ENCODE measurements at places on chromosomes 4 and X. TPM values are rescaled to one million over a fixed set of nuclear protein-coding genes. Genes with fewer than 3 reads are reported as not detected.
A peak's percentile ranks its signal among the peaks of the same experiment; 100 is the strongest.

GRCh38 chr4:31674313-31674947 is 954.3 kb downstream of the PCDH7 start:
- no peaks in the 10 kb centered on the region for H3K27me3 ChIP-seq
- no peak for DNase-seq
- no peaks in the 10 kb centered on the region for H3K36me3 ChIP-seq
- no peaks in the 10 kb centered on the region for H3K4me1 ChIP-seq

- no peaks in the 10 kb centered on the region for H3K27me3 ChIP-seq
- no peaks in the 10 kb centered on the region for H3K4me1 ChIP-seq
- no peak overlapping the region for H3K4me3 ChIP-seq
- no peak for DNase-seq
- H3K27ac ChIP-seq, result no peak overlapping the region
Measured at GRCh38 chrX:17072301-17072700, 125.8 kb downstream of the REPS2 start.

GRCh38 chr4:83574247-83574646 is 38.3 kb downstream of the GPAT3 start:
- H3K4me3 ChIP-seq, result no peak overlapping the region
- no peak overlapping the region for H3K27ac ChIP-seq
- H3K27me3 ChIP-seq, result no peaks in the 10 kb centered on the region
- no peaks in the 10 kb centered on the region for H3K4me1 ChIP-seq

DNA sequence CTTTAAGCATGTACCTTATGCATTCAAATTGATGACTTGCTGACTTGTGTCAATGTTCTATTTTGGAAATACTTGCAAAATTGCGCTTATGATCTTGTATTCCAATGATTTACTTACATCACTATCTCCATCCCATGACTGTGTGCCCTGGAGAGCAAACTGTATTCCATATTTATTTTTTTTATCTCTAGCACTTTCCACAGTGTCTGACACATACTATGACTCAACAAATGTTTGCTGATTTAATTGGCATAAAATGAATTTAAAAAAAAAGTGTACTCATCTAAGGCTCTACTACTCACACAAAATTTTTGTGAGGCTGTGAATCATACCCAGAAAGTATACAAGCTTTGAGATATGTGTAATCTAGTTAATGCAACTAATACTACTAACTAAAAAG is 1066.8 kb upstream of the ADGRL3 start:
- no peaks in the 10 kb centered on the region for H3K27me3 ChIP-seq
- no peak overlapping the region for H3K27ac ChIP-seq
- no peaks in the 10 kb centered on the region for H3K36me3 ChIP-seq
- H3K4me3 ChIP-seq, result no peak overlapping the region
- H3K4me1 ChIP-seq, result no peaks in the 10 kb centered on the region
- DNase-seq, result no peak

DNA sequence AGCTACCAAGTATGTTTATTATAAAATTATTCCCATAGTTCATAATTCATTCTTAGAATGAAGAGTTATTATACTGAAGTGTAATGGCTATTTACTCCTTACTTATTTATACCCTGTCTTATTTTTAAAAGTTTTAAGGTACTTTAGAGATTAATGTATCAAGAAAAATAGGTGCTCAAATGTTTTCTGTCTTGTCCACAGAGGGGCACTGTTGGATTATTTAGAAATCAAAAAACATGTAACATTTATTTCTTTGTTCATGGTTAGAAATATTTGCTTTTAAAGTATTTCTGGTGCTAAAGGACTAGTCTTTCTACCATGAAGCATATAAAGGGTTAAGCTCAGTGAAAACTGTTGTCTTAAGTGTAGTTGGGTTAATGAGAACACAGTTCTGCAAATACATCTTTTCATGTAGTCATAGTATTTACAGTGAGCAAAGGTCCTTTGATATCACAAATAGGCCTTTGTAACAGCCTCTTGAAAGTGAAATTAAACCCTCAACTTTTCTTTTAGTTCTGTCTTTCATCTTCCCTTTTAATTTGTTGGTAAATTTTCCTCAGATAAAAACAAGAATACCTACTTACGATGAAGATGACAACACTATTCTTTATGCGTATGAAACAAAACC is 7.7 kb downstream of the SCML1 start:
- no peak overlapping the region for H3K27ac ChIP-seq
- peaks cover 3% of the 10 kb centered on the region for H3K36me3 ChIP-seq
- H3K4me3 ChIP-seq, result no peak overlapping the region
- no peaks in the 10 kb centered on the region for H3K4me1 ChIP-seq
- no peak for DNase-seq

DNA sequence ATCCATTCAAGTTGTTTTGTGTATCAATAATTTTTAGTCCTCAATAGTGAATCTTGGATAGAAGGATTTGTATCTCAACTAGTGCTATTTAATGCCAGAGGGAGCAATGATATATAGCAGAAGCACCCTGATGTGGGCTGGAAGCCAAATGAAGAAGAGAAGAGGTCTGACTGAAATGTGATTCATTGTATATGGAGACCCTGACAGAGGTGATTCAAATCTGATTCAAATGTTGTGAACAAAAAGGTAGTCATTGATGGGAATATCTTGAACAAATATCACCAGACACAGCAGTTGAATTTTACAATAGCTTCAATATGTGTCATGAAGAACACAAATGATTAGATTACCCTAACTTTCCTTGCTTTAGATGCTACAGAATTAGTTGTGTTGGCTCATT is 27.5 kb upstream of the SULT1B1 start:
- no peak overlapping the region for H3K4me3 ChIP-seq
- no peak overlapping the region for H3K27ac ChIP-seq
- H3K27me3 ChIP-seq, result no peaks in the 10 kb centered on the region
- DNase-seq, result no peak
- H3K4me1 ChIP-seq, result no peaks in the 10 kb centered on the region
- no peaks in the 10 kb centered on the region for H3K36me3 ChIP-seq

- H3K36me3 ChIP-seq, result no peaks in the 10 kb centered on the region
- H3K27me3 ChIP-seq, result no peaks in the 10 kb centered on the region
- no peak for DNase-seq
- no peak overlapping the region for H3K27ac ChIP-seq
- H3K4me3 ChIP-seq, result no peak overlapping the region
Measured at GRCh38 chr4:73477176-73477575, 4.4 kb upstream of the AFM start.

- no peak within 1 kb of the TSS for H3K27ac ChIP-seq
- peaks cover 8% of the 10 kb centered on the region for H3K4me1 ChIP-seq
- H3K36me3 ChIP-seq, result no peaks in the 10 kb centered on the region
- no peaks in the 10 kb centered on the region for H3K27me3 ChIP-seq
- H3K4me3 ChIP-seq, result no peak within 1 kb of the TSS
Measured at GRCh38 chr4:119135721-119136121, at the start of gene MYOZ2. MYOZ2 (plus strand) TSS chr4:119135832; CDS start chr4:119136526, 694 bp downstream.

DNA sequence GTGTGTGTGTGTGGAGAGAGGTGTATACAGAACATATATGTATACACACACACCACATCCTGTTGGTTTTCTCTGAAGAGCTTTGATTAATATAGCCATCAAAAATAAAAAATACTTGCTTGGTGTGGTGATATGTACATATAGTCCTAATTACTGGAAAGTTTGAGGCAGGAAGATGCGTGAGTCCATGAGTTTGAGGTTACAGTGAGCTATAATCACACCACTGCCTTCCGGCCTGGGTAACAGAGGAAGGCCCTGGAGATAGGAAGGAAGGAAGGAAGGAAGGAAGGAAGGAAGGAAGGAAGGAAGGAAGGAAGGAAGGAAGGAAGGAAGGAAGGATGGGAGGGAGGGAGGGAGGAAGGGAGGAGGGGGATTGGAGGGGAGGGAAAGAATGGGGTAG is 360.4 kb upstream of the CPEB2 start:
- H3K36me3 ChIP-seq, result no peaks in the 10 kb centered on the region
- no peak for DNase-seq
- H3K27ac ChIP-seq, result no peak overlapping the region
- no peaks in the 10 kb centered on the region for H3K4me1 ChIP-seq
- H3K27me3 ChIP-seq, result peaks cover 3% of the 10 kb centered on the region

- no peak overlapping the region for H3K27ac ChIP-seq
- DNase-seq, result no peak
- no peaks in the 10 kb centered on the region for H3K27me3 ChIP-seq
- H3K4me1 ChIP-seq, result no peaks in the 10 kb centered on the region
- H3K4me3 ChIP-seq, result no peak overlapping the region
Measured at GRCh38 chr4:168711197-168712140, 214.6 kb downstream of the PALLD start.

- no peak for DNase-seq
- peaks cover 9% of the 10 kb centered on the region for H3K4me1 ChIP-seq
- no peaks in the 10 kb centered on the region for H3K27me3 ChIP-seq
- H3K27ac ChIP-seq, result no peak overlapping the region
Measured at GRCh38 chr4:1896658-1896991, 25.4 kb downstream of the NSD2 start.

GRCh38 chr4:153433754-153434105 is 32.4 kb upstream of the TMEM131L start:
- peak overlapping the region; percentile 54 for H3K4me3 ChIP-seq
- peaks cover 40% of the 10 kb centered on the region for H3K4me1 ChIP-seq
- H3K36me3 ChIP-seq, result no peaks in the 10 kb centered on the region
- H3K27me3 ChIP-seq, result no peaks in the 10 kb centered on the region

Gene SPANXA2
- not detected for total RNA-seq

Gene IL15
- total RNA-seq, result 0.60 TPM

Gene ABCG2
- not detected for total RNA-seq

- H3K4me3 ChIP-seq, result no peak overlapping the region
- peaks cover 6% of the 10 kb centered on the region for H3K27me3 ChIP-seq
- no peaks in the 10 kb centered on the region for H3K36me3 ChIP-seq
Measured at GRCh38 chr4:108754327-108754726, 8.5 kb downstream of the ETNPPL start.

Gene SLC6A14
- total RNA-seq, result not detected

GRCh38 chrX:5730556-5730955 is 498.1 kb downstream of the NLGN4X start:
- H3K27me3 ChIP-seq, result no peaks in the 10 kb centered on the region
- H3K27ac ChIP-seq, result no peak overlapping the region
- H3K36me3 ChIP-seq, result no peaks in the 10 kb centered on the region
- no peaks in the 10 kb centered on the region for H3K4me1 ChIP-seq

DNA sequence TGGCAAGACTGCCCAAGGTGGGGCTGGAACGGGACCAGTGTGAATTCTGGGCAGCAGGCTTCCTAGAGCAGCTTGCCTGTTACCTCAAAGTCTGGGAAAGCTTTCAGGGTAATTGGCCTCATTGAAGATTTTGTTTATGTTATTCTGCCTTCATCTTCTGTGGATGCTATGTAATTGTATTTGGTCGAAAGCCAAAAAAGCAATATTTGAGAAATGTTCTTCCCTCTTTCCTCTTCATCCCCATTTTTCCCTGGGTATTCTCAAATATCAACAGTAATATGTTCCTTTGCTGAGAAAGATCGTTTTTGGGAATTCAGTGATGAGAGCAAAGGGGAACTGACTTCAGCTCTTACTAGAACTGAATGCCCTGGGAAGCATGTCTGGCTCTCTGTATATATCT is 12.9 kb downstream of the TMEM131L start:
- H3K4me1 ChIP-seq, result peaks cover 52% of the 10 kb centered on the region
- no peak overlapping the region for H3K4me3 ChIP-seq
- H3K27ac ChIP-seq, result peak overlapping the region; percentile 35
- DNase-seq, result no peak

- no peaks in the 10 kb centered on the region for H3K36me3 ChIP-seq
- no peak overlapping the region for H3K27ac ChIP-seq
- no peak overlapping the region for H3K4me3 ChIP-seq
- H3K4me1 ChIP-seq, result no peaks in the 10 kb centered on the region
- DNase-seq, result no peak
Measured at GRCh38 chr4:5473125-5473524, 235.2 kb downstream of the EVC2 start.

DNA sequence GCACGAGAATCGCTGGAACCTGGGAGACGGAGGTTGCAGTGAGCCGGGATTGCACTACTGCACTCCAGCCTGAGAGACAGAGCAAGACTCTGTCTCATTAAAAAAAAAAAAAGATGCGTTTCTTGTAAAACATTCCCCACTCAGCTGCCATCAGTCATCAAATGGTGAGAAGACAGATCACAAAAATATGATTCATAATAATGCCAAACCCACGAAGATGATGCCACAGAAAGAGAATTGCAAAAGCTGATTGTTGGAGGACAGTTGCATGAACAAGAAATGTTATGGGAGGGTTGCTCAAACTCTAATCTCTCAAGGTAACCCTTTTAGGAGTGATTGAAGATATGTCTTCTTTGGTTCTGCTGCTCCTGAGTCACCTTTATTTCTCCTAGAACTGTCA is 21.4 kb upstream of the SMIM14 start:
- no peaks in the 10 kb centered on the region for H3K27me3 ChIP-seq
- no peaks in the 10 kb centered on the region for H3K4me1 ChIP-seq
- no peak overlapping the region for H3K4me3 ChIP-seq
- H3K36me3 ChIP-seq, result no peaks in the 10 kb centered on the region
- no peak for DNase-seq

- H3K36me3 ChIP-seq, result peaks cover 12% of the 10 kb centered on the region
- no peaks in the 10 kb centered on the region for H3K27me3 ChIP-seq
- DNase-seq, result no peak
- no peak overlapping the region for H3K4me3 ChIP-seq
Measured at GRCh38 chrX:132077414-132077813, 50.4 kb downstream of the FRMD7 start.

GRCh38 chr4:176794151-176794550 is 1.4 kb upstream of the VEGFC start:
- H3K4me3 ChIP-seq, result no peak overlapping the region
- no peak for DNase-seq
- H3K4me1 ChIP-seq, result peaks cover 2% of the 10 kb centered on the region
- H3K36me3 ChIP-seq, result no peaks in the 10 kb centered on the region

Gene SPACA5
- not detected for total RNA-seq

- peaks cover 26% of the 10 kb centered on the region for H3K4me1 ChIP-seq
- no peak overlapping the region for H3K27ac ChIP-seq
- DNase-seq, result no peak
- H3K4me3 ChIP-seq, result no peak overlapping the region
- H3K36me3 ChIP-seq, result peaks cover 20% of the 10 kb centered on the region
Measured at GRCh38 chr4:56464581-56464980, 2.8 kb upstream of the SRP72 start.

- no peaks in the 10 kb centered on the region for H3K36me3 ChIP-seq
- no peak overlapping the region for H3K4me3 ChIP-seq
- no peaks in the 10 kb centered on the region for H3K4me1 ChIP-seq
- no peaks in the 10 kb centered on the region for H3K27me3 ChIP-seq
- H3K27ac ChIP-seq, result no peak overlapping the region
- DNase-seq, result no peak
Measured at GRCh38 chr4:11014199-11014598, 329.6 kb upstream of the CLNK start.

- H3K4me1 ChIP-seq, result no peaks in the 10 kb centered on the region
- H3K36me3 ChIP-seq, result no peaks in the 10 kb centered on the region
- no peaks in the 10 kb centered on the region for H3K27me3 ChIP-seq
- H3K27ac ChIP-seq, result no peak overlapping the region
- no peak for DNase-seq
Measured at GRCh38 chr4:152304220-152304619, 231.7 kb downstream of the FBXW7 start.

Gene GAGE13
- not detected for total RNA-seq

Data from CD4-positive, alpha-beta T cell (primary cell).